Smooth muscle cell of the coronary artery (primary cell): ENCODE measurements at places on chromosomes 2 and 18. TPM values are rescaled to one million over a fixed set of nuclear protein-coding genes. Genes with fewer than 3 reads are reported as not detected.

Gene SKOR2
- not detected in 2 replicates for total RNA-seq

Gene IL37
- total RNA-seq: not detected in 2 replicates

Gene SPOPL
- total RNA-seq: 7.1 and 11.4 TPM in 2 replicates

Gene MOGAT1
- total RNA-seq: not detected in 2 replicates

Gene ATP8B1
- 39.1 and 48.6 TPM in 2 replicates for total RNA-seq

Gene KYNU
- total RNA-seq: under 0.01 and 1.3 TPM in 2 replicates

Gene HJURP
- 1.2 and 4.5 TPM in 2 replicates for total RNA-seq

Gene IL1B
- total RNA-seq: 0.82 and 60.4 TPM in 2 replicates
